ENCODE measurements at places on chromosomes 13 and 19. TPM values are rescaled to one million over a fixed set of nuclear protein-coding genes. Genes with fewer than 3 reads are reported as not detected.

- DNase-seq = peak; percentile 92
These were observed 638 bp upstream of the BICRA start for GRCh38 chr19:47608074-47608918.

GRCh38 chr19:38718747-38719543, 25.3 kb downstream of the CAPN12 start:
- DNase-seq = peak; percentile 67

DNA sequence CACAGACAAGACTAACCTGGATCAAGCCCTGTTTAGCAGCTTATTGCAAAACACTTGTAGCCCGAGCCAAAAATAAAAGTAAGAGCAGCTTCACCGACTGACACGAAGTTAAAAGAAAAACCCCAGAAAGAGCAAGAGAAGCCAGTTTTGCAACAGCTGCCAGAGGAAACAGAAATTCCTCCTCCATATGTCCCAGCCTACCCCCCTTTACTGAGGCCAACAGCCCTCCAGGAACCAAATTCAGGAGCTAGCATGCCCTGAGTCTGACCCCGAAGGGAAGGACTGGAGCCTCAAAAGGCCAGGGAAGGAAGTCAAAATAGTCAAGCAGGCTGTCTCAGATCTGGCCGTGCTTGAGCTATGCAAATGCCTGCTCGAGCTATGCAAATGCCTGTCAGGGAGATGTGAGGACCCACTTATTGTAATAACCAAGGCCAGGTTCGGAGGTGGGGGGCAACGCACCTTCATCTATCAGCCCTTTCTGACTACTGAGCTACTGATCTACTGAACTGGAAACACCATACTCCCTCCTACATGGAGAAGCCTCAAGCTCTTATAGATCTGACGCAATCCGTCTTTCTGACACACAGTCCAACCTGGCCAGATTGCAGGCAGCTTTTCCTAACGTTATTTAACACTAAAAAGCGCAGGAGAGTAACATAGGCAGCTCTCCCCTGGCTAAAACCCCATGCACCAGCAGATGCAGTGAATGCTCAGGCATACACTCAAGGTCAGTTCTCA, 6.7 kb downstream of the SIGLEC11 start:
- DNase-seq = no peak

DNA sequence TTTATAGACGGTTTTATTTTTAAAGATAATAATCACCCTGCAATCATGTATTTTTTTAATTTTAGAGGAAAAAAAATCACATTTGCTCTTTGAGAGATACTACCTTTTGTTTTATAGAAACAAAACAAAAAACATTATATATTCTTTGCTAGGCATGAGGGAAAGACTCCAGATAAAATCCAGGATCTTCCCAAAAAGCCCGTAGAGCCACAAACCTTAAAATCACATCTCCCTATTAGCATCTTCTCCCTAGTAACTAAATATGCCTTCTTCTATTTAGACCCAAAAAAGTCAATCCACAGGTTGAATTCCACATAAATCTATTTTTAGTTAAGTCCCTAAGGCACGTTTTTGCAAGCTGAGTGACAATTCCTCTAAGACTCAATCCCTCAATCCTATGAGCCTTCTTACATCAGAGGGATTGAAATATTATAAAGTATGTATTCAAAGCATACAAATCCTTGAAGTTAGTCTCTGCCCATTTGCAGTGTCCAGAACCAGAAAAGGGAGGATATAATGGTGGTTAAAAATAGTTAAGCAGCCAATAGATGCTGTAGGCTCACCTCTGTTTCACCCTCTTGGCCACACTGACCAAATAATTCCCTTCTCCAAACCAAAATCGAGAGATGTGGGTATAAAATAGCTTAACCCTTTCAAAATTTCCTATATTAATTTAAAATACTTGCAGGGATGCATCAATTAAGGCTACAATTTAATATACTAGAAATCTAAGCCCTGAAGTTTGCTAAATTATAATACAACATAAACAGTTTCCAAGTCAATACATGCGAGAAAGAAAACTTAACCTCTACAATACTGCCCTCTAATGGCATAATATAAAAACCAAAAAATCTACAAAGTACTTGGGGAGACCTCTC, 64.0 kb downstream of the SERP2 start:
- DNase-seq = peak; percentile 48

GRCh38 chr19:7376151-7376852, 27.6 kb downstream of the ARHGEF18 start:
- DNase-seq = peak; percentile 84

- no peak for DNase-seq
These were observed 846 bp downstream of the RPL13A start for GRCh38 chr19:49488046-49488862.

- DNase-seq = peak; percentile 6
These were observed 1589.9 kb downstream of the SLITRK1 start for GRCh38 chr13:82292334-82292733.

Gene PLIN4
- total RNA-seq = 0.02 TPM

Gene SELENOV
- not detected for total RNA-seq

Gene RFXANK
- 115 TPM for total RNA-seq
